Left colon (tissue), 2 donors: ENCODE measurements at places on chromosomes 1 and 21. TPM values are rescaled to one million over a fixed set of nuclear protein-coding genes. Genes with fewer than 3 reads are reported as not detected.

PAQR6 gene
- total RNA-seq, result 3.0 TPM

SCCPDH gene
- total RNA-seq, result 30.7 TPM

IL19 gene
- total RNA-seq, result not detected

MAN1C1 gene
- total RNA-seq, result 1.7 TPM

CAMK2N1 gene
- total RNA-seq, result 194 TPM

HSD3B1 gene
- total RNA-seq, result 0.70 TPM

TMEM200B gene
- total RNA-seq, result 1.3 TPM

HSD3B2 gene
- 16.6 TPM for total RNA-seq
